ENCODE measurements at places on chromosomes 2 and 18. TPM values are rescaled to one million over a fixed set of nuclear protein-coding genes. Genes with fewer than 3 reads are reported as not detected.

ACTR1B gene
- 61.1 TPM for total RNA-seq

ST8SIA3 gene
- not detected for total RNA-seq

LYPD6B gene
- not detected for total RNA-seq

DSG2 gene
- under 0.01 TPM for total RNA-seq

MROH2A gene
- total RNA-seq, result not detected

MEP1B gene
- total RNA-seq, result not detected

UBXN4 gene
- 67.9 TPM for total RNA-seq

MC2R gene
- total RNA-seq, result not detected

HOXD11 gene
- not detected for total RNA-seq

ELOA2 gene
- total RNA-seq, result not detected

FEV gene
- total RNA-seq, result not detected

CPO gene
- not detected for total RNA-seq

STARD6 gene
- total RNA-seq, result not detected

CYP27A1 gene
- 18.2 TPM for total RNA-seq

ATP6V1C2 gene
- total RNA-seq, result not detected

CTNNA2 gene
- total RNA-seq, result under 0.01 TPM

LOXHD1 gene
- not detected for total RNA-seq

All from epithelial cell of umbilical artery (primary cell).